Inflammatory macrophage treated with lipopolysaccharide for 1 hour (primary cell): ENCODE measurements at places on chromosomes 11 and 22.

GRCh38 chr22:38984224-38984623, 2.1 kb downstream of the APOBEC3B start:
- no peak for DNase-seq

DNA sequence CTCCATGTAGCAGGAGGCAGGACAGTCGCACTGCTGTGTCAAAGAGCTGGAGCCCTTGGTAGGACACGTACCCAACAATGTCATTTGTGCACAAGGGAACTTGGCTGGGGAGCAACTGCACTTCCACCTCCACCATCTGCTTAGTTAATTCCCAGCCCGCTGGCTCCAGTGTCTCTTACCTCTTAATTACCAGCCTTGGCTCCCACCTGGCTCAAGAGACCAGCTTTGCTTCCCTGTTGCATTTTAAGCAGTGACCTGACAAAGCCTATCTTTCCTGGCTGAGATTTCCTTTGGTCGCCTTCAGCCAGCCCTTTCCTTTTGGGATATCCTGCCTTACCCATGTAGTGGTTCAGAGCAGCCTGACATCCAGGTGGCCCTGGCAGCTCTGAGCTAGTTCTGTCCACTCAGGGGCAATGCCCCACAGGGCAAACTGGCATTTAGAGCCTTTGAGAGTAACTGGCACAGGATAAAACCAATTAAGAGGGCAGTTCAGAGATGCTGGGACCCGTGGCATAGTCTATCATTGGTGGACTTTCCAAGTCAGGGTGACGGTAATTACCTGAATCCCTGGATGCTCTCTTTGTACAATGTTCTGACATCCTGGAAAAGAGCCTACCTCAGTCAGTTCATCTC, 212.6 kb upstream of the SORL1-AS1 start:
- no peak for DNase-seq

- DNase-seq = no peak
These were observed 280.7 kb downstream of the TTC28 start for GRCh38 chr22:28398981-28399380.

DNA sequence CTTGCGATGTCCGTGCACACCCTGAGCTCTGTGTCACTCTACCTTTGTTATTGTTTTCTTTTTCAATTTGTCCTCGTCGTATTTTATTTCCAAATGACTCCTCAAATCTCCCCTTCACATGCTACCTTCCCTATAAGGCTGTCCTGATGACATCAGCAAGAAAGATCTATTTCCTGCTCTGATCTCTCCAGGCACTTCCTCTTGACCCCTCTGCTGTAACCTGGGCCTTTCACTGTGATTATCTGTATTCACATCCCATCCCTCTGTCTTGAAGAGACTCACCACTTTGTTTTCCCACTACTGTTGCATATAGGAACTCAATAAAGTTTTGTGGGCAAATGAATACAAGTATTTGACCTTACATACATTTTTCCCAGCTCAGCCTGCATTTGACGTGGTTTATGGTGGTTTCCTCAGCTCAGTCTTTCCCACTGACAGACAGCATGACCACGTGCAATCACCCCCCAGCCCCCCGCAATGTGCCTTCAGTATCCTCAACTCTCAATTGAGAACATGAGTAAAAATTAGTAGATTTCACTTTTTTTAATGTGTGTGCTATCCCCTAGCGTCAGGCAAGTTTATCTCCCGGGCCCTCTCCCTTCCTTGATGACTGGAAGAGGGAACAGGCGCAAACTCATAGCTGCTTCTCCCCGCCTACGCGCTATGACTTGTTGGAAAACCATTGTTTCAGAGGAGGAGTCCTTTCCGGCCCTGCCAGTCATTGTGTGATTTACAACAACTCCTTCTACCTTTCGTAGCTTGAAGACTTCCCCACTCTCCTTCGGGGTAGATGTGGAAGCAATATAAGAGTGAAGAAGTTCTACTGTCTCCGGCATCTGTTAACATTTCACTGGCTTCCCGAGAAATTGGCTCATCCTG, 498.5 kb downstream of the NTM start:
- DNase-seq = no peak

GRCh38 chr11:4019891-4020290, 74.7 kb upstream of the RRM1 start:
- no peak for DNase-seq

DNA sequence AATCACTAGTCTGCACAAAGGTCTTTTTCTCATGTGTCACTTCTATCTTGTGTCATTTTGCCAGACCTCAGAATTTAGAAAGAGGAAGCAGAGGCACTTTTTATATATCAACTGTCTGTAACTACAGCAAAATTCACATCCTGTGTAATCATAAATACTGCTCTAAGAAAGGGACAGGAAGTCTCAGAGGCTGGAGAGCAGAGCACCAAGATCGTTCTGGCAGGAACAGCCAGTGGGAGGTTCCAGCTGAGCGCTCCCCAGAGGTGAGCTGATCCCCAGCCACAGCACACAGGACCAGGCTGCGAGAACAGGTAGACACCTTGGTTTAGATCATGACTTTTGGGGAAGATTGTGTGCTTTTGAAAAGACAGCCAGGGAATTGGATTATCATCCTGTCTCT, at the start of gene MS4A7:
MS4A7 (plus strand) TSS at position 179 of the 400 bp plus-strand sequence. CDS start 4,610 bp downstream, outside the sequence.
- peak; percentile 98 for DNase-seq

DNA sequence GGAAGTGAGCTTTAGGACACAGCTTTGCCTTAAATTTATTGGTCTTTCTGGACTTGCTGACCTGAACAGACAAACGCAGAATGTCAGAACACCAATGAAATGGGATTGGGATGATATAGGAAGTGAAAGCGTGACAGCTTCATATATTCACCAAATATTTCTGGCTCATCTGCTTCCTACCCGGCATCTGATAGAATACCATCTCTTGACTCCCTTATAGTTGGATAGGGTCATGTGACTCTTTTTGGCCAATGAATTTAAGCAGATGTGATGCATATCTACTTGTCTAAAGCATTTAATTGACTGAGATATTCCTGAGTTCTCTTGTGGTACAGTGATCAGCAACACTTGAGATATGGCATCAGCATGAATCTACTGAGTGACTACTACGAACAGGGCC, 2.5 kb upstream of the CAPRIN1 start:
- no peak for DNase-seq

- no peak for DNase-seq
These were observed 104.2 kb downstream of the MTNR1B start for GRCh38 chr11:93073508-93074280.

DNA sequence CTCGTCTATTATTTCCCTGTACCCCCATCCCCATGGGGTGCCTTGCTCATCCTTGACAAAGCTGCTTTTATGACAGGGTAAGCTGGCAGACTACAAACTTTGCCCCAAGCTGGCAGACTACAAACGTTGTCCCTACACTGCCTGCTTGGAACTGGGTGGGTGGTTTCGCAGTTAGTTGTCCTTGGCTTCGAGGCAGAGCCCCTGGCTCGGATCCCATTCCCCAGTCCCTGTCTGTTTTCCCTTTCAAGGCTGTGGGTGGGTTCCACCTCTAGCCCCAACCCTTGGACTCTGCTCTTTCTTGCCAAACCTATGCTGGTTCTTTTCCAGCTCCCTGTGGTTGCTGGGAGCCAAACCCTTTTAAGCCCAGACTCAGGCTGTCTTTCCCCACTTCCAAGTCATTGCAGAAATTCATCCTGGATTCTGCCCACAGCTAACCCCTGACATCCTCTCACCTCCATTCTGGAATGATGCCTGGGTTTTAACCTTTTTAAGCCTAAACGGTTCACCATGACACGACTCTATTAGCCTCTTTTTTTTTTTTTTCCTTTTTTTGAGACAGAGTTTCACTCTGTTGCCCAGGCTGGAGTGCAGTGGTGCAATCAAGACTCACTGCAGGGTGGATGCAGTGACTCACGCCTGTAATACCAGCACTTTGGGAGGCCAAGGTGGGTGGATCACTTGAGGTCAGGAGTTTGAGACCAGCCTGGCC, 9.2 kb upstream of the RBM14 start:
- DNase-seq = peak; percentile 24

GRCh38 chr11:61777234-61778090, 14.9 kb downstream of the TMEM258 start:
- DNase-seq = peak; percentile 35

DNA sequence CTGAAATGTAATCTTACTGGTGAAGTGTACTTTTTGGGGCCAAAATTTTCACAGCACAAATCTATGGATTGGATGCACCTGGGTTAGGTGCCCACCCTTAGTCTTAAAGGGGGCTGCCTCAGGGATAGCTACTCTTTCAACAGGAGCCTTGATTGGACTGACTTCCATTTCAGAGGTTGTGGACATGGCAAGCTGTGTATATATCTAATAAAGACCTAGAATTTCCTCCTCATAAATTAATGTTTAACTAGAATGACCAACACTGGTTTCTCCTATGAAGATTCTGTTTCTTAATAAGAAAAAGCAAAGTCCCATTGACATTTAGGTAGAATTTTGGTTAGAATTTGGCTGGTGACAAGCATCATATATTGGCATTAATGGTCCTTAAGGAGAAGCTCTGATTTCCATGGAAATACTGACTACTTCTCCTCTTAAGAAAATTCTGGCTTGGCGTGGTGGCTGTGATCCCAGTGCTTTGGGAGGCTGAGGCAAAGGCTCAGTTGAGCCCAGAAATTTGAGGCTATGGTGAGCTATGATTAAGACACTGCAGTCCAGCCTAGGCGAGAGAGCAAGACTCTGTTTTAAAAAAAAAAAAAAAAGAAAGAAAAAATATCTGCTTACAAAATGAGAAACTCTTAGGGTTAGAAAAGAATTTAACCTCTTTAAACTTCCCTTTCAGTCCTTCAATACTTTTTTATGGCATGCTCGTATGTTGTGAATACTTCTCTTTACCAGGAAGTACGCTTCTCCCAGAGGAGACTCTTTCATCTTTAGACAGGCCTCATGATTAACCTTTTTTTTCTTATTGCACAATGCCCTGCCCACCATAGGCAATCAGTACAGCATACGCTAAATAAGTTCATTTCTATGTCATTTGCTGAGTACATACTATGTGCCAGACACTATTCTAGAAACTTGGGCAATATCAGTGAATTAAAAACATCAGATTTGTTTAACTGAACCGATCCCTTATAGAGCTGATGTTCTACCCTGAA, 77.2 kb downstream of the PRR5L start:
- DNase-seq = no peak

DNA sequence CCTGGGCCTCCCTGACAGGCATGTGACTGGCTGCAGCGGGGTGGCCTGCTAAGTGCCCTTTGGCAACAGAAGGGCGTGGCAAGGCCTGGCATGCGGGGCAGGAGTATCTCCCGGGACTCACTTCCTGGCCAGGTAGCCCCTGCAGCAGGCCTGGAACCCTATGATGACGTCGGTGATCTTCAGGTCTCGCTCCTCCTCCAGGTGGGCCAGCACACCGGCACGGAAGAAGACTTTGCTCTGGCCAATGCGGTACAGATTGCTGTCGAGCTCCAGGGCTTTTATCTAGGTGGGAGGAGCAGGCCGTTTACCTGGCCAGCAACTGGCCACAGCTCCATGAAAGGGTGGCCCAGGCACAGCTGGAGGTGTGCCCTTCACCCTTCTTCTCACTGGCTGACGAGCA, 50.9 kb downstream of the APOL1 start:
- DNase-seq = no peak

- DNase-seq = no peak
These were observed at the start of gene LMF2 for GRCh38 chr22:50507421-50507990. Gene LMF2, minus strand, starts transcription at chr22:50507702. Its CDS starts 27 bp downstream, at chr22:50507675.

GRCh38 chr11:69398529-69399492, 82.7 kb upstream of the LINC01488 start:
- no peak for DNase-seq

- no peak for DNase-seq
These were observed at the start of gene IL17REL for GRCh38 chr22:50012211-50013181. Gene IL17REL, minus strand, starts transcription at chr22:50012765. Its CDS starts 119 bp downstream, at chr22:50012646.

GRCh38 chr11:102946237-102946636, 9.3 kb downstream of the MMP13 start:
- DNase-seq = no peak

DNA sequence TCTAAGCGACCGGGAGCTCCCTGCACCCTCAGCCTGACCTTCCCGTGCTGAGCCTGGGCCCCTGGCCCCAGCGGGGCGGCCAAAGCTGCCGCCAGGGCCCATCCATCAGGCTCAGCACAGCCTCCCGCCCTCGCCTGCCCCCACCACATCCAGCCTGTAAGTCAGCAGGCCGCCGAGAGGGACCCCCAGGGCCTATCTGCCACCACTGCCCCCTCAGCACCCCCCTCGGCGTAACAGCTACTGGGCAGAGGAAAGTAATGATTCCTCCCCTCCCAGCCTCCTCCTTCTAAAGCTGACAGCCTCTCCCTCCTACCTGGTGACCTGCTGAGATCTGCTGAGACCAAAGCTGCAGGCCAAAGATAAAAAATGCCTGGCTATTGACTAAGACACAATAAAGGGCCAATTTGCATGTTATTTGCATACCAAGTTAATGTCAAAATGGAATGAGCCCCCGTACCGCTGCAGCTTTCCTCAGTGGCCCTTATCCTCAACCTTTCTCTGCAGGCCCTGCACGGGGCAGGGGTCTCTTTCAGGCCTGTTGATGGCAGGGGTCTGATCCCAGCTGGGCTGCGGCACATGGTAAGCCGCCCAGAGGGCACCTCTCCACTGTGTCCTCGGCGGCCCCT, 51.6 kb downstream of the RPUSD4 start:
- DNase-seq = no peak

DNA sequence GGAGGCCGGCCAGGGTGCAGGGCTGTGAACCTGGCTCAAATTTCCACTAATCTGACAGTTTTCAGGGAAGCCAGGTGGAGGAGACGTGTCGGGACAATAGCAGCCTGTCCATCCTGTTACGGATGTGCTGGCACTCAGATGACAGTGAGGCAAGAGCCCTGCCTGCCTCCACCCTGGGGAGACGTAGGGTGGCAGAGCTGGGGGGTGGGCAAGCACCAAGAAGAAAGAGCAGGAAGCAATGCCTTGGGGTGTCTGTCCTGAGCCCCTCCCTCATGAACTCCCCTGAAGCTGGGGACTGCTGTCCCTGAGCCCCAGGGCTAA, 10.0 kb upstream of the TRIM29 start:
- no peak for DNase-seq
